ENCODE measurements at places on chromosomes 6 and 20.

- no peak for DNase-seq
Measured at GRCh38 chr20:13819885-13820645, 35.2 kb downstream of the NDUFAF5 start.

- DNase-seq = no peak
Measured at GRCh38 chr6:160730911-160731310, 28.9 kb downstream of the PLG start.

GRCh38 chr6:127510876-127511275, 8.3 kb downstream of the MTCL3 start:
- no peak for DNase-seq

- DNase-seq = no peak
Measured at GRCh38 chr6:131694832-131695426, 6.3 kb downstream of the OR2A4 start.

GRCh38 chr6:31728767-31729514, at the start of gene DDAH2:
TSS of gene DDAH2 (minus strand) at chr6:31729299. CDS start at chr6:31729161, 138 bp downstream.
- DNase-seq = no peak
